ENCODE measurements at places on chromosomes 2 and 18.

DNA sequence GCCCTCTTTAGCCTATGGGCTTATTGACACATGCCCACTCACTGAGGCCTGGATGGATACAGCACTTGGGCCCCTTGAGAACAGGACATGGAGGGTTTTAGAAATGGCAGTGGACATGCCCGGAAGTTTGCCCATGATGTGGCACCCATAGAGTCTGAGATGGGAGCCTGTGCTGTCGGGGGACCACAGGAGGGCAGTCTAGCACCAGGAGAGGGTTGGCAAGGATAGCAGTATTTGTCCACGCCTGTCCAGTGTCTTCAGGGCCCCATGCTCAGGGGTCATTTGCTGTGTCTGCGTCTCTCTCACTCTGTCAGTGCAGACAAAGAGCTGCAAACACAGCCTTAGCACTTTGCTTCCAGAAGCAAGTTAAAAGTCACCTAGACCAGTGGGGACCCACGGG, 48.7 kb downstream of the IL1RL2 start:
- no peak for DNase-seq

DNA sequence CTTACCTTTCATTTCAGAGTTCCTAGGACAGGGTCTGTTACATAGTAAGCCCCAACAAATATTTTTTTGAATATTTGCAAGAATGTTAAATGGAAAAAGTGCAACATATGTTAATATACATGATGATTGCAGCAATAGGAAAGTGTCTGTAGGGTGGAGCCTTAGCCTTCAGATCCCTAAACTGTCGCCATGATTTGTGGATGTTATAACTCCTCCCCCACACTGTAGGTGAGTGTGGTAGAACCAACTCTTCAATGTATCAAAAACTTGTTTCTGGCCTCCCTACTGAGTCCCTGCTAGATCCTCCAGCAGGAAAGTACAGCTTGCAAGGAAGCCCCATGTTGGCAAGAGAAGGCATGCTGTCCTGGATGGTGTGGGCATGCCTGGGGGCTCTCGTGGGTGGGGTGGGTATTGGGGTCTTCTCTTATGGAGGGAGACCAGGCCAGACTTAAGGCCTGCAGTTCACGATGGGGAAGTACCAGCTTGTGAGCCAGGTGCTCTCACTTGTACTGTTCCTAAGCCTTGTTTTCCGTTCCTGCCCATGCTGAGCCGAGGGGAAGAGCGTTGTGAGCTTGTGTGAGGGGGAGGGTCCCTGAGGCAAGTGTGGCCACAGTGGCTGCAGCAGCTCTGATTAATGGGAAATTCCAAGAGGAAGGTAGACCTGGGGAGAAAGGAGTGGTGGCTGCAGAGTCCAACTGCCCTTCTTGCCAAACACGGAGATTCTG, 11.4 kb downstream of the FHOD3 start:
- no peak for DNase-seq

GRCh38 chr2:237430861-237431260, 16.9 kb upstream of the COL6A3 start:
- DNase-seq = no peak

DNA sequence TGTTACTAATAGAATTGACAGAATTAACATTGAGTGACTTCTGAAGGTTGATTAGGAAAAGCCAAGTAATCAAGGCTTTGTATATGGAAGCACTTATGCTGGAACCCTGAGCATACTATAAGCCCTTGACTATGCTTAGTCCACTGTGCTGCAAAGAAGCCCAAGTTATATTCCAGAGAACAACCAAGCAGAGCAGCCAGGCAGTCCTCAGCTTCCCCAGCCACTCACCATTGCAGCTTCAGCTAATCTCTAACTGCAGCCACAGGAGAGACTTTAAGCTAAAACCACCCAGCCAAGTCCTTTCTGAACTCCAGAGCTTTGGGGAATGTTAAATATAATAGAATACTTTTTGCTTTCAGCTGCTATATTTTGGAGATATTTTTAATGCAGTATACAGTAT, 164.4 kb upstream of the VWC2L start:
- DNase-seq = no peak

DNA sequence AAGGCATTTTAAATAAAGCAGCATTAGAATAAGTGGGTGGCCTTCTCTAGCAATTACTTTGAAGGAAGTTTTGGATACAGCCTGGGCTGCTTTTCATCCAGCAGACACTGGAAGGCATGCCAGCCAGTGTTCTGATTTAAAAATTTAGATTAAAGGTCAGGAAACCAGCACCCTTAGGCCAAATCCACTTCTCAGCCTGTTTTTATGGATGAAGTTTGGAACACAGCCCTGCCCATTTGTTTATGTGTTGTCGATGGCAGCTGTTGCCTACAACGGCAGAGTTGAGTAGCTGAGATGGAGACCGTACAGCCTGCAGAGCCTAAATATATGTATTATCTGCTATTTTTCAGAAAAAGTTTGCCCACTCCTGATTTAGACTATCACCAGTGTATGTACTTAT, 313.6 kb upstream of the ACVR2A start:
- DNase-seq = no peak
